ENCODE measurements at places on chromosomes 4 and X.

DNA sequence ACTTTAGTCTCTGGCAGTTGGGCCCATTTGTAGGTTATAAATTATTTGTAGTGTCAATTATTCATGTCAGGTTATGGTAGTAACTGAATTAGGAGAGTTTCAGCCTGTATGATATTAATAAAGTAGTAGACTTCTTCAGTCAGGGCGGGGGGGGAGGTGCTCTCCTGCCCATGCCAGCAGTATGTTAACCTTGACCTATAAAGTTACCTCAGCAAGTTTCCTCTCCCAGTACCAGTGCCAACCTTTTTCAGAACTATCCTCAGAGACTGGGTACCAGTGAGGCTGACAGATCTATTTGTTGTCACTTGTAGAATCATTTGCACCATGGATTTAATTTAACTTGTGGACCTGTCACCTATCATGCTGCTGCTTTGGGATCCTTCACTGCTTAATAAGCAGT, 88.0 kb downstream of the PRRG1 start:
- DNase-seq, result no peak

DNA sequence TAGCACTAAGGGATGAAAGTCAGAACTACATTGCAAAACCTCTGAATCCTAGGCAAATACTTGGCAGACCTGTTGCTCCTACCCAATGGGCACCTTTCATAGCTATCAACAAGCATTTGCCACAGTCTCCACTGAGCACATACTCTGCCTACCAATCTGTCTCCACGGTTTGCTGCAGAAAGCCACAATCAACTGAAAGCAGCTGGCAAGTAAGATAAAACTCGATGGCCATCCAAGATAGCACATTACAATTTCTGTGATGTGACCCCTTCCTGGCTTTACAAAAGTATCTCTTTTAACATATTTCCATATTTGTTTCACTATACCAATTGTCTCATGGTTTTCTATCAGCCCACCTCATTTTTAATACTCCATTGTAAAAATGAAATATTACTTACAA, 1060.5 kb upstream of the INTU start:
- no peak for DNase-seq

- no peak for DNase-seq
These were observed 1.2 kb upstream of the QDPR start for GRCh38 chr4:17512973-17513665.

DNA sequence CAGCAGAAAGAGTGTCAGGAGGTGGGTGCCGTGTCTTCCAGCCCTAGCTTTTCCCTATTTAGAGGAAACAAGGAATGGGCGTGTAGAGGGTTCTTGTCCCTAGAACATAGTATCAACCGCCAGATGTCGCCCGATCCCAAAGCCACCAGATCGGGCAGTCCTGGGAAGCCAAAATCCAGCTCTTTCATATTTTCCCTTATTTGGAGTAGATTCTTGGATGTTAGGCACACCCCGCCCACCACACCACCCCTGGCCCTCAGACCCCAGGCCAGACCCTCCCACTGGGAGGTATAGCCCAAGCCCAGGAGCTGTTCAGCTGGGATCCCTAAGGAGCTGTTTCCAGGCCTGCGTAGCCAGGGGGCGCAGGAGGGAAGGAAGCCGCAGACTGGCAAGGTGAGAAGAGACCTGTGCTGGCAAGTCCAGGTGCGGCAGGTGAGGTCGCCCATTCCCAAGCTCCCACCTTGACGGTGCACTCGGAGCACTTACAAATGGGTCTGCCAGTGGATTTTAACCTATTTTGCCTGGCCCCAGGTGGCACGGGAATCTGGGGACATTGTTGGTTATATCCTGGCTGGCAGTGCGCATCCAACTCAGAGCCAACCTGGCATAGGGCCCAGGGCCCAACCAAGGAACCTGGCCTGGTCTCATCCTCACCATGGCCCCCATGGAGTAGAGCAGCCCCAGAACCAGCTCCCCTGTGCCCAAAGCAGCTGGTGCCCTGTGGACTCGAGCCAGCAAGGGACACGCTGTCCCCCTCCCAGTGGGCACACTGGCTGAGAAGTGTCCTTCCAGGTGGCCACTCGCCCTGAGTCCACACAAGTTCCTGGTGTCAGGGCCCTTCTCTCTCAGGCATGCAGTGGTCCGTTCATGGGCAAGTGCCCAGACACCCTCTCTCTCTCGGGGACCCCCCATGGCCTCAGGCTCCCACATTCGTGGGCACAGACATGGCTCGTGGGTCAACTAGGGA, 811 bp downstream of the FLNA start:
- no peak for DNase-seq
